ENCODE measurements at places on chromosomes 5 and 9.

- DNase-seq: no peak
These were observed 12.6 kb upstream of the GRAMD2B start for GRCh38 chr5:126410623-126411022.

DNA sequence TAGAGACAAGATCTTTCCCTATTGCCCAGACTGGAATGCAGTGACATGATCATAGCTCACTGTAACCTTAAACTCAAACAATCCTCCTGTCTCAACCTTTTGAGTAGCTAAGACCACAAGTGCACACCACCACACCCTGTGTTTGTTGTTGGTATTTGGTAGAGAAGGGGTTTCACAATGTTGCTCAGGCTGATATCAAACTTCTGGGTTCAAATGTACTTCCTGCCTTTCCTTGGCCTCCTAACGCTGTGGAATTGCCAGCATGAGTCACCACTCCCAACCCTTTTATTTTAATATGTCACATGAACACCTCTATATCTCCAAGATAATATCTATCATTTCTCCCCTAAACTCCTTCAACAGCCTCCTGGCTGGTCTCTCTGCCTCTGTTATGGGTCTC lies 719.0 kb downstream of the PTPRD start:
- no peak for DNase-seq

DNA sequence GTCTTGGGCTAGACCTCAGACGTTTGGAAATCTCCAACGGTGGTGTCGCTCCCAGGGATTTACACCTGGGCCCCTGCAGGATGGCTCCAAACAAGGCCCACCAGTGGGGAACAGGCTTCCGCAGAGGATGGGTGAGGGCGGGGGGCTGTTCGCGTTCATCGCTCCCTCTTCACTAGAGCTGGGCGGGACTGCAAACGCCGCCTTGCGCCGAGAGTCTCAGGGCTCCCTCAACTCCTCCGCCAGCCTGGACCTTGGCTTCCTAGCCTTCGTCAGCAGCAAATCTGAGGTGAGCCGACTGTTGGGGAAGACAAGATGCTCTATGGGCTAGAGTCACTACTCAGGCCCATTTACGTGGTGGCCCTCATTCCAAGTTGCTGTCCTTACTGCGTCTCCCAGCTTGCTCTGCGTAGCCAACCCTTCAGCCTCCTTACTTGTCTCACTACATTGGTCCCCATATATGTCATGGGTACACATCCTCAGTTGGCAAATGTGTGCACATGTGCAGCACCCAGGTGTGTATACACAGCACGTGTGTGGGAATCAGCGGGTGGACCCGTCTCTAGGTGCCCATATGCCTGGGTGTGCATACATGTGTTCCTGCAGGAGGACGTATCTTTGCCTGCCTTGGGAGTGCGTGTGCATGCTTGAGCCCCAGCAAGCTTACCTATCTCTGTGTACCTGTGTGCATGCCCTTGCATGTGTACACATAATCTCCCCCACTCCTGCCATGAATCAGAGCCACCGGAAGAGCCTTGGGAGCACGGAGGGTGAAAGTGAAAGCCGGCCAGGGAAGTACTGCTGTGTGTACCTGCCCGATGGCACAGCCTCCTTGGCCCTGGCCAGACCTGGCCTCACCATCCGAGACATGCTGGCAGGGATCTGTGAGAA lies 10.5 kb downstream of the RGS14 start:
- DNase-seq: no peak

DNA sequence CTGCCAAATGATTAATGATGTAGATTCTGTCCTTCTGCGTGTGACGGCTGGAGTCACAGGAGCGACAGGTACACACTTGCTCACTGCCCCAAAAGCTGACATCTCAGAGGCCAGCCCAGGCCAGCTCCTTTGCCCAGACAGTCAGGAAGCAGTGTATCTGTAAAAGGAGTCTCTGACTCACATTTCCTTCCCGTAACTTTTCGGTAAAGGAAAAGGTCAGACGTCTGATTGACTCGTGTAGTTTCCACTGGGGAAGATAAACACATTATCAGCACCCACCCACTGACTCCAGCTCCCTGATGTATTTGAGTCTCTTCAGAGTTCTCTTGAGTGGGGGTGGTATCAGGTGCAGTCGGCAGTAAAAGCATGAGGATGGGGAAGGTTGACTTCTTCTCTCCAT lies 64.4 kb upstream of the WWC1 start:
- no peak for DNase-seq

- no peak for DNase-seq
These were observed 8.2 kb upstream of the DOCK2 start for GRCh38 chr5:169628892-169629291.

Data from cortex of kidney (tissue), 1 donor.